ENCODE measurements at places on chromosomes 12 and 14.
A peak's percentile ranks its signal among the peaks of the same experiment; 100 is the strongest.

DNA sequence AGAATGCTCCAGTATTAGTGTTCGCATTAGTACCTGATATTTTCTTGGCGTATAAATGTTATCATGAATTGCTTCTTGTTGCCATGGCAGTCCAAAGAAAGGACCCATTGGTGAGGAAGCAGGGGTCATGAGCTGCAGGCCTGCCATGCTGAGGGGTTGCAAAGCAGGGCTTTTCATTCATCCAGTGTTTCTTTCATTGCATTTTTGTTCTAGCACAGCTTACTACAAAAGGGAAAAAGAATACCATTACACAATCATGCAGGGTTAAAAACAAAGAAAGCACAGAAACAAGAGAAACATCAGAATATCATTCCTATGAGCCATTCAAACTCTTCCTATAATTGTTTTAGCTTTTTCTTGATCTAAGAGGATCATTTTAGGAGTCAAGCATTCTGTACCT lies 24.0 kb downstream of the DICER1 start:
- no peak for DNase-seq

DNA sequence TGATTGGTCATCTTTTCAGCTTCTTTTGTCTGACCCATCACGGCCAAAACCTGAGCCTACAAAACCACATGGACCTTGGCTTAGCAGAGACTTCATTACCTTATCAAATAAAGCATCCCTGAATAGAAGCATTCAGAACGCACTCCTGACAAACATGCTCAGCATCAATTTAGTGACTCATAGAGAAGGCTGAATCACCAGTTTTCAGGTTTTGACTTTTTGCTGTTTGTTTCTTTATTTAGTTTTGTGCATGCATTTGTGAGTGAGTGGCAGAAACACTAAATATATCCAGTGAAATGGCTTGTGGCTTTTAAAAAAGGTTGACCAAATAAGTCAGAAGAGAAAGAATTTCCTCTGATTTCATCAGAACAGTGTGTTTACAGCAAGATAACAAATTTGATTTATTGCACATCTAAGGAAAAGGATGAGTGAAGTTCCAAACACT lies 19.0 kb upstream of the OVCH1 start:
- no peak for DNase-seq

- no peak for DNase-seq
These were observed 4.5 kb downstream of the LRCOL1 start for GRCh38 chr12:132605892-132606291.

- DNase-seq, result no peak
These were observed 434.4 kb downstream of the RGS6 start for GRCh38 chr14:72366619-72367018.

- no peak for DNase-seq
These were observed 1044.0 kb upstream of the TMEM132C start for GRCh38 chr12:127223011-127223410.

DNA sequence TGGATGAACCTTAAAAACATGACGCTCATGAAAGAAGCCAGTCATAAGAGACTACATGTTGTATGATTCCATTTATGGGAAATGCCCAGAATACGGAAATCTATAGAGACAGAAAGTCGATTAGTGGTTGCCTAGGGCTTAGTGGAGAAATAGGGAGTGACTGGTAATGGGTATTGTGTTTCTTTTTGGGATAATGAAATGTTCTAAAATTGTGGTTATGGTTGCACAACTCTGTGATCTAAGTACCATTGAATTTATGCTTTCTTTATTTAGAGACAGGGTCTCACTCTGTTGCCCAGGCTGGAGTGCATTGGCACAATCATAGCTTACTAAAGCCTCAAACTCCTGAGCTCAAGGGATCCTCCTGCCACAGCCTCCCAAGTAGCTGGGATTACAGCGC lies 8.0 kb downstream of the RBMS2 start:
- no peak for DNase-seq

- DNase-seq, result no peak
These were observed 42.9 kb downstream of the FERMT2 start for GRCh38 chr14:52907949-52908348.

DNA sequence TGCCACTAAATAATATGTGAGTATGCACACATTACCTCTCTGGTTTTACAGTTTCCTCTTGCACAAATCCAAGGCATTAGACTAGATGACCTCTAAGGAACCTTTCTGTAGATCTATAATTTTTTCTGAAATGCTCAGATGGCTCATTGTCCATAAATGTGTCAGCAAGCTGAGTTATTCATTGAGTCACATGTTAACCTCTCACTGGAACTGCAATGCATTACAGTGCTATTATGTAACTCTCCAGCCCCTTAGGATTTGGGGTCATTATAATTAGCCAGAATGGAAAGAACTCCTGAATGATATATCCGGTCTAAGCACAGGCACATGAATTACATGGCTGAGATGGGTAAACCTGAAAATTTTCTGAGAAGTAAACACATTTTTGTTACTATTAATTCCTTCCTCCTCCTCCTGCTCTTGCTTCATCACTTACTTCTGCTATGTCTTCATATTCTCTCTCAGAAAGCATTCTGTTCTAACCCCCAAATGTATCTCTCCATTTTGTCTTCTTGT lies 20.3 kb upstream of the DRAM1 start:
- no peak for DNase-seq

DNA sequence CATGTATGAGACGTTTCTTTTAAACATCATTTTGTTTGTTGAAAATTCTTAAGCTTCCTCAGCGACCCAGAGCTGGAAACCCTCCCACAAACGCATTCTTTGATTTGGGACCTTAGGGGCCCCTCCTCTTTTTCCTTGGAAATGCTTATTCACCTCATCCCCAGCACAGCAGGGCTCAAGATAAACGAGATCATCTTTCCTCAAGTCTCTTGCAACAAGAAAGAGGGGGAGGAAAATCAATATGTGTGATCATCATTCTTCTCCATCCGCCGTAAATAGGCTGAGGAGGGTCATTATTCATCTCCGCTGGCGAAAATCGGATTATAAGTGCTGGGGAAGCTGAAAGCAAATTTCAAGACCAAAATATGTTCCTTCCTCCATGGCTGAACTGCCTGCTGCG lies 1415.2 kb downstream of the AACS start:
- peak; percentile 73 for DNase-seq
